DMS53 (cell line): ENCODE measurements at places on chromosomes 2 and 18.

DNA sequence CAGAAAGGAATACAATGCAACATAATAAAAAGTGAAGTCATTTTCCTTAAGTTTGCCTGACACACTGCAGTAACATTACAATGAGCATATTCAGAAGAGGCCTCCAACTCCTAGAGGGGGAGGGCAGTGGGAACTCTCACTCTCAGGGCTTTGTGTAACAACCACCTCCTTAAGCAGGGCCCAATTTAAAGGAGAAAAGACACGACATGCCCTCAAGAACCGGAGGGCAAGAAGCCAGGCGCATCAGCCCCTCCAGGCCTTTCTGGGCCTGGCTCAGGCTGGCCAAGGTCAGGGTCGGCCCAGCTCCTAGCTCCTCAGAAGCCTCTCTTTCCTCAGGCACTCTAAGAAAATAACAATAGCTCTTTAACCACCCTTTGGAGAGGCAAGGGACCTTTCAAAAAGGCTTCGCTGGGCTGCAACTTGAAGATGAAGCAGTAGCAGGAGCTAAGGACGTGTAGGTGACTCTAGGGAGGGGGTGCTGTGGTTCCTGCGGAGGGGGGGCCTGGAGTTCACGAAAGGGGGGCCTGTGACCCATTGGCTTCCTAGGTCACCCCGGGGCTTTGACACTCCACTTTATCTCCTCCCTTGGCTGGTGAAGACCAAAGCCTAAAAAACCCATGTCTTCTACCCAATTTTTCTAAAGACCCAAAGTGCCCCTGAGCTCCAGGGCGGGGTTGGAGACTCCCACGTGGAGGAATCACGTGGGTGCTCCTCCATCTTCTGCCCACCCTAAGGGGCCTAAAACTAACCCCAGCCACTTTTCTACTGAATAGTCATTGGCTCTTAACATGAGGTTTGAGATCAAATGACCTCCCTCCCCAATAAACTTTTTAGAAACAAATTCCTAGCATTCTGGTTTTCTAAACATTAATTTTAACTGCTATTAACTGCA lies 13.3 kb downstream of the SERTAD2 start:
- no peak for DNase-seq

- no peak for DNase-seq
Measured at GRCh38 chr2:39370101-39370500, 67.0 kb downstream of the MAP4K3 start.

DNA sequence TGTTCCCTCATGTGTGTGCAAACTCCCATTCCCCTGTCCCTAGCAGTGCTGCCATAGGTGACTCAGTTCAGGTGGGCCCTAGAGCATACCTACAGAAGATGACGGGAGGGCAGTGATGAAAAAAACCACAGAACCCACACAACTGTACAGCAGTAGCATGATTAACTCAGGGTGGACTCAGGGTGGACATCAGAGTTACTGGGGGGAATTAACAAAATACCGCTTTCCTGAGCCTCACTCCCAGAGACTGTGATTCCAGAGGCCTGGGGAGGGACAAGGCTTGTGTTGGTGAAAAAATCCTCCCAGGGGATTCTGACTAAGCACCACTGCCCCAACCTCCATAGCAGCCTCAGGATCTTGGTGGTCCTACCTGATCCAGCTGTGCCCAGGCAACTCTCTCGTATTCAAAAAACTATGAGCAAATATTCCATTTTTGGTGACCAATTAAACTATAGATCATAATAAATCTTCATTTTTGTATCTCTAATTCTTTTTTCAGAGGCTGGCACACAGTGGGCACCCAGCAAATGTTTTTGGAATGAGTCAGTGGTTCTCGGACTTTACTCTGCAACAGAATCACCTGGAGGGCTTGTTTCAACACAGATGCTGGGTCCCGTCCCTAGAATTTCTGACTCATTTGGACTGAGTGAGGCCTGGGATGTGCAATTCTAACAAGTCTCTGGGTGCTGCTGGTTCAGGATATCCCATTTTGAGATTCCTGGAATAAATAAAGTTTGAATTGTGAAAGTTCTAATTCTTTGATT lies 84.1 kb upstream of the NABP1 start:
- DNase-seq = no peak

GRCh38 chr2:177000061-177000714 lies 212.4 kb upstream of the HNRNPA3 start:
- DNase-seq = no peak

DNA sequence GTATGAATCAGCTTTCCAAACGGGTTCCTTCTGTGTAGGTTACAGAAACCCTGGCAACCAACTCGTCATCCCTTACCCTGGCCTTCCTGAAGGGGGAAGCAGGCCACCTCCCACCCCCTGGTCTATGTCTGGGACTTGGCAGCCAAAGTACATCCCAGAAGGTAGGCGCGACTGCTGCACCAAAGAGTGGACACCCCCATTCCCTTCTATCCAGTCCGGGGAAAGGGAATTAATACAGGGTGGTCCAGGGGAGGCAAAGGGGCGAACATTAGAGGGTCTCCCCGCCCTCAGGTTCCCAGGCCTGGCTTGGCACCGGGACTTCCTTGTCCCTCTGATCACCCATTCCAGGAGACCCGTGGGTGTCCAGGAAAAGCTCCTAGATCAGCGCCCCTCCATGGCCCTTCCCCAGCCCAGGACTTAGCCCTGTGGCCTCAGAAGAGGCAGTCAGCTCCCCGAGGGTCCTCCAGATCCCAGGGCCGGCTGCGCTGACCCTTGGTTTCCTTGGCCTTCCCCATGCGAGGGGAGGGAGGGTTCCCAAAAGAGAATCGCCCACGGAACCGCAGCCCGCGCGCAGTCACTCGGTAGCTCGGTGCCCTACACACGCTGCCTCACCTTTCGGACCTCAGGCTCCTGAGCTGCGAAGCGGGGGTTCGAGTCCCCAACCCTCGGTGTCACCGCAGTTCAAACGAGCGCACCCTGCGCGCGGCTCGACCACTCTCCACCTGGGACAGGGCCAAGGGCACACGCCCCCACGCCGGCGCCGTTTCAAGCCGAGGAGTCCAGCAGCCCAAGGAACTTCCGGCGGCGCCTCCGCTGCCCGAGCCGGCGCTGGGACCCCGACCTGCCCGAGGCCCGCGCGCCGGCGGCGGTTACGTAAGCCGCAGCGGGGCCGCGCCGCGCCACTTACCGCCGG lies at the start of gene PER2:
Gene PER2, minus strand, starts transcription at position 874 of the 913 bp plus-strand sequence. CDS start 10,674 bp downstream, outside the sequence.
- peak; percentile 96 for DNase-seq

GRCh38 chr2:240994171-240994896 lies 4.1 kb upstream of the SNED1 start:
- no peak for DNase-seq

GRCh38 chr18:24187049-24187448 lies 48.2 kb downstream of the CABYR start:
- DNase-seq = no peak

DNA sequence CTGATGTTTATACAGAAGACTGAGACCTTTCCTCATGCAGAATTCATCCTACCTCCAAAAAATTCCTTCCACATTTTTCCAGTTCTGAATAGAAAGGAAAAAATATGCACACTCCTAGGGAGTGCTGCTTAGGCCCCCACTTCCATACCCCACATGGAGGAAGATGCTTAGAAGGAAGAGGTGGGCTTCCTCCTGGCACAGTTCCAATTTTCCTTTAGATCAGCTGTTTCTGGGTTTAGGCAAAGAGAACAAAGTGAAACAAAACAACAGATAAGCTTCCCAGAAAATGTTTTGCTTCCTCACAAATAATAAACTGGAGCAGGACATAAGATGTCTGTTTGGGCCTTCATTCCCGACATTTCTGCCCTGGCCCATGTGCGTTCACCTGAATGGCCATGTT lies 172.6 kb downstream of the PRPF40A start:
- DNase-seq = no peak

GRCh38 chr2:177352441-177353186 lies 40.0 kb upstream of the AGPS start:
- DNase-seq = peak; percentile 25

- no peak for DNase-seq
Measured at GRCh38 chr2:37858725-37859267, 66.3 kb upstream of the RMDN2 start.

DNA sequence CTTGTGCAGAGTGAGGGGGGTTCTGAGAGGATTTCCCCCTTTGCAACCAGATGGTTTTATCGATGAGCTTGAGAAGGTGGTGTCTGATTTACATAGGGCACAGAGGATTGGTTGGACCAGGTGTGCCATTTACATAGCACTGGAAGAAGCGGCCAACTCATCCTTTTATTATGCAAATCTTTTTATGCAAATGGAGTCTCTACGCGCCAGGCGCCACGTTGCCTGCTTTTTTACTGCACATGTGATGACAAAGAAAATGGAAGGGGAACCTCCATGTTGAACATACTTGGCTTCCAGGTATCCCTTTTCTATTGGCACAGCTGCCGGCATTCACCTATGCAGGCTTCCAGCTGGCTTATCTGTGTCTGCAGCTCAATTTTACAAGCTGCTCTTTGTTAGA lies 18.4 kb upstream of the TXNL4A start:
- no peak for DNase-seq

DNA sequence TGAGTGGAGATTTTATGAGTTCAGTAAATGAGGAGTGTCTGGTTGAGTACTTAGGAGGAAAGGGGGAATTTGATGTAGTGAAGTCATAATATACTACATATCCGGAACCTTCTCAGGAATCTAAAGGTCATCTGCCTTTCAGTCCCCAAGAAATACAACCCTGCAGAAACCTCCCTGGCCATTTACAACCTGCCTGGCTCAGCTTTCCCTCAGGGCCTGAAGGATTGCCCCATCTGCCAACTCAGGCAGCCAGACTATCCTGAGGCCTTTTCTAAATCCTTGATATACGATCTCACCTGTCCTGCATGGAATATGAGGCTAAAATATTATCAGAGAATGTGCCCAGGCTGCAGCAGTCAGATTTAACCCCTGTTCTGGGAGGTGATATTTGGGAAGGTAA lies 165.4 kb upstream of the SPOPL start:
- no peak for DNase-seq

- DNase-seq = no peak
Measured at GRCh38 chr2:33136056-33136455, 189.3 kb downstream of the LTBP1 start.

GRCh38 chr18:76467371-76468190 lies 27.5 kb downstream of the ZNF516 start:
- DNase-seq = no peak

GRCh38 chr2:227891673-227892072 lies 20.2 kb downstream of the DAW1 start:
- no peak for DNase-seq

DNA sequence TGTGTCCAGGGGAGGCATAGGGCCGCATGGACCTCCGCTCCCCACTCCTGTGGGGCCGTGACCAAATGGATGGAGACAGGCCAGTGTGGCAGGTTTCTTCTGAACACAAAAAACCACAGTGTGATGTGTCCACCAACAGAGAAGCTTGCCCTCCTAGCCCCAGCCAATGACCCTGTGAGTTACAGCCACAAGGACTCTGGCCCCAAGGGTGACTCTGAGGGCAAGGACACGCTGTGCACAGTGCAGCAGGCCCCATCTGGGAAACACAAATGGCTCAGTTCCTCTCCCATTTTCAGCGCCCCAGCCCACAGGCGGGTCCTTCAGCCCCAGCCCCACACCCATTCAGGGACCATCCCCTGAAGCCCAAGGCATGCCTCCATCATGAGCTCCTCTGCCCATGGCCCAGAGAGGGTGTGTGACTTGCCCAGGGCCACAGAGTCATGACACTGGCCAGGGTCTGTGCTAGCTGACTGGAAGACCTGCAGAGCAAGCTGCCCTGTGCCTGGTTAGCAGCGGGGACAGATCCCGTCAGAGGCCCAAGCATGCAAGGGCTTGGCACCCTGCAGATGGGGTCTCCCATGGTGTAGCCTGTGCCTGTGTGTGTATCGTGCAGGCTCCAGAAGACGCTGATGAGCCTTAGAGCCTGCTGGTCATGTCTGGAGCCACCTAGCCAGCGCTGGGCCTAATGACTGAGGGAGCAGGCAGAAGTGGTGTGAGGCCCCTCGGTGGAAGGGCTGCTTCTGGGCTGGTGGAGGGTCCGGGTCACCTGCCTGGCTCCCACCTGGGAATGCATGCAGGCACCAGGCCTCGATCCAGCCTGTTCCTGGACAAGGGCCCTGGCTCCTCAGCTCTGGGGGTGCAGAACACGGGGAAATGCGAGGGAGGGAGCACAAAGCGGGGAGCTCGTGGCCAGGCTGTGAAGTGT lies 47.7 kb downstream of the HS6ST1 start:
- no peak for DNase-seq

DNA sequence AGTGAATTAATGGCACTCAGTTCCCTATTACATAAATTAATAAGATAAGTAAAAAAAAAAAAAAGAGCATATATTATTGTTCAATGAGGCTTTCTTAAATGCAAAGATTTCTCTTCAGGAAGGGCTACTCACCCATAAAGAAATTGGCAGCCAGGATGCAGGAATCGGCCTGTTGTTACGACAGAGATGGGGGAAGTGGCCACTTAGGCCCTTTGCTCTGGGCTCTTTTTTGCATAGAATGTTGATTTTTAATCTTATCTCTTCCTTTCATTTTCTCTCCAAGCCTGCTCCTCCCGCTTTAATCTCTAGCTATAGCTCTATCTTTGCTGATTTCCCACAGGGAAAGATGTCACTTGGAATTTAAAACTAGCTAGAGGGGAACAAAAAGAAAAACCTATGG lies 391.8 kb upstream of the CRIM1 start:
- no peak for DNase-seq

DNA sequence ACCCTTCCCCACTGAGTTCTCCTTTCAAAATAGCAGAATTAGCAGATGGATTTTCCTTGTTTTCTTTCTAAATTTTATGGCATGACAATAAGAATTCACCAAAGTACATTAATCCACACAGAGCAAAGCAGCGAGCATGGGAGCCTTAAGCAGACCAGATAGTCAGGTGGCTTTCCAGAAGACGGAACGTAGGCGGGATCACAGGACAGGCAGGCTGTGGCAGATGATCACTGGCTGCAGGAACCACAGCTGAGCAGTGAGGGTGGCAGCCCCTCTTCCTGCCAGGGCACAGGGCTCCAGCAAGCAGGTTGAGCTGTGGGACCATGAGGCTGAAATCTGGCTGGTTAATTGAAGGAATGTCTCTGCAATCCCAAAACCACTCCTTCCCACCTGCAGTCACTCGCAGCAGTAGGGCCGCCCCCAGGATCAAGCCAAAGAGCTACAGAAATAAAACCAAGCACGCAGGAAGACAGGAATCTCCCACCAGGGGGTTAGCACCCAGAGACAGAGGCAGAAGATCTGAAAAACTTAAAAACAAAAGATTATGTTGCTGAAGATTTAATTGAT lies 259.9 kb downstream of the EIPR1 start:
- no peak for DNase-seq

DNA sequence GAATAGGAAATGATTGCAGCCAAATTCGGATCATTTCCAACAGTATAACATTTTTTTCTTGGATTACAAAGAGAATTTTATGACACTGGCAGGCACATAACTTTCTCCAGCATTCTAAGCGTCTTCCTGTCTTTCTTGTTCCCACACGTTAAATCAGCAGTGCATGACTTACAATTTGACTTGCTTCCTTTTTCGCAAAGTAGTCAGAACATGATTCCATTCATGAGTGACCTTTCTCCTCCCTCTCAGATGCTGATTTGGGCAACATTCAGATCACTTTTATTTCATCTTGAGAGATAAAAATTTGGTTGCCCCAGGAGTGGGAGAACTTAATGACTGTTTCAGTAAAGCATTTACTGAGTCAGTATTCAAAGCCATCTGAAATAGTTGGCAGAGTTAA lies 858.7 kb upstream of the ACVR2A start:
- no peak for DNase-seq

GRCh38 chr18:58161659-58162058 lies 117.6 kb downstream of the NEDD4L start:
- DNase-seq = peak; percentile 49

- no peak for DNase-seq
Measured at GRCh38 chr2:80737047-80737446, 432.5 kb upstream of the LRRTM1 start.

- peak; percentile 56 for DNase-seq
Measured at GRCh38 chr2:38315707-38316333, 61.3 kb downstream of the ATL2 start.
